Naive B cell (primary cell): ENCODE measurements at places on chromosomes 3 and 15. TPM values are rescaled to one million over a fixed set of nuclear protein-coding genes. Genes with fewer than 3 reads are reported as not detected.

DNA sequence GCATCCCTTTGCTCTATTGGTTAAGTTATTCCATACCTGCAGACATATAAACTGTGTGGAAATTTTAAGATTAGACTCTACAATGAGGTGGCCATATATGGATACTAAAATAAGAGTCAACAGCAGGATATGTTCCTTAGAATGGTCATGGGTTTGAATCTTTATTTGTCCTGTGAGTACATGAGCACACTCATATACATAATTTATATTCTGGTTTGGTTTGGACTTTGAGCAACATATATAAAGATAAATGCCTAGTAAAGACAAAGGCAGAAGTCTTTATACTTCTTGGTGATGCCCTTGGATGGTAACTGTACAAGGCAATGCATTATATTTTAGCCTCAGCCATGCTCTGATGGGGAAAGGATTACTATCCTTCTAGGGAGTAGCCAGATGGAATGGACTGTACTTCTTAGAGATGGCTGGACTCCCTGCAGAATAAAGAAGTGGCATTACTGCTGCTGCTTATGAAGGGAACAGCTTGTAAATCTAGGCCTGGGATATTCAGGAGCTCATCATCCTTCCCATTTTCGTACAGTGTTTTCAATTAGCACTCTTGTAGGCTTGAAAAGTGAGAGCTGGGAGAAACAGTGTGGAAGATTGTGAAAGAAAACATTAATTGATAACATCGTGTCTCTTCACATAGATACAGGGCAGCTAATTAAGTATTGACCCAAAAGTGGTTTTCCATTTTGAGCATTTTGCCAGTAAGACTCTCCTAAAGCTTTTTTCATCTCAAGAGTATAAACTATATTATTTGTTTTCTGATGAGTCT lies 60.4 kb downstream of the HMG20A start:
- peaks cover 32% of the 10 kb centered on the region for H3K36me3 ChIP-seq
- H3K4me3 ChIP-seq: no peak overlapping the region
- DNase-seq: no peak
- no peak overlapping the region for H3K27ac ChIP-seq
- no peaks in the 10 kb centered on the region for H3K27me3 ChIP-seq

DNA sequence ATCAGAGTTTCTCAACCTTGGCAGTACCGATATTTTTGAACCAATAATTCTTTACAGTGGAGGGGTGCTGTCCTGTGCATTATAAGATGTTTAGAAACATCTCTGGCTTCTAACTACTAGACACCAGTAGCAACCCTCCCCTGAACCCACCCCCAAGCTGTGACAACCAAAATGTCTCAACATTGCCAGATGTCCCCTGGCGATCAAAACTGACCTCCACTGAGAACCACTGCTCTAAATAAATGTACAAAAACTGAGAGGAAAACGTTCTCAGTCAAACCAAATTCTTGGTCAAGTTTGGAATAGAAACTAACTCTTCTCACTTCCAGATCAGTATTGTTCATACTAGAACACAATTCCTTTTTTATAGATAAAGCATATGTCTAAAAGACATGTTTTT lies 58.5 kb downstream of the GPR160 start:
- no peak for DNase-seq
- H3K27ac ChIP-seq: no peak overlapping the region
- H3K4me1 ChIP-seq: peaks cover 2% of the 10 kb centered on the region
- no peaks in the 10 kb centered on the region for H3K27me3 ChIP-seq
- H3K36me3 ChIP-seq: peaks cover 33% of the 10 kb centered on the region
- no peak overlapping the region for H3K4me3 ChIP-seq

Gene DZIP1L
- not detected for polyA plus RNA-seq

Gene MAGI1
- polyA plus RNA-seq: not detected

Gene NR1I2
- polyA plus RNA-seq: 0.65 TPM
